Amniotic epithelial cell (primary cell): ENCODE measurements at places on chromosomes 4 and X.

- DNase-seq, result no peak
Measured at GRCh38 chr4:104772849-104773248, 278.2 kb upstream of the CXXC4 start.

DNA sequence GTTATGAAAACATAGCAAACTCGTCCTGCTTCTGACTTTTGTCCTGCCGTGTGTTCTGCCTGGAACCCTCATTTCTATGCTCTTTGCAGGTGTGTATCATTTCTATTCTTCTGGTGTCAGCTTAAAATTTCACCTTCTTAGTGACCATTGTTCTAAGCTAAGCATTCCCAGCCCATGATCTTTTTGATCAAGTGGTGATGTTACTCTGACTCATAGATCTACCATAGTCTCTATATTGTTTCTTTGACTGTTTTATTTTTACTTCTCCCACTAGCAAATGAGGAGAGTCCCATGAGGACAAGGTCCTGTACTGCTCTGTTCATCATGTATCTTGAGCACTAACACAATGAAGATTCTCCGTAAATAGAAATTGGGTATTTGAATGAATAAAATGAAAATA is 14.1 kb upstream of the CXCL6 start:
- no peak for DNase-seq

DNA sequence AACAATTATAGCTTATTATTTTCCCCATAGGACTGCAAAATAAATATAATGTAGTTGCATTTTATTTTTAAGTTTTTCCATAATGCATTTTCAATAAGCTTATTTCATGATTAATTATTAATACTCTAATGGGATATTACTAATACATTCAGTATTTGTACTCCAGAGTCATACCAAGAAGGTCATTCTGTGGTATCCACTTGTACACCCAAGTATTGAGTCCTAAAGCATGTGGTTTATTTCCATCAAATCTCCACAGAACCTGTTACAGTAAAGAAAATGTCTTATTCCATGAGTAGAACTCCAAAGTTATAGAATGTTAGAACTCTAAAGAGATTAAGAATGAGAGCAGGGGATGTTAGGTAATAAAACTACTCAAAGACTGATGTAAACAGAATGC is 30.6 kb downstream of the UGT2A3 start:
- DNase-seq, result no peak

GRCh38 chr4:145933134-145933533 is 5.5 kb downstream of the ZNF827 start:
- no peak for DNase-seq

GRCh38 chr4:144208074-144208473 is 67.6 kb upstream of the GYPA start:
- no peak for DNase-seq

DNA sequence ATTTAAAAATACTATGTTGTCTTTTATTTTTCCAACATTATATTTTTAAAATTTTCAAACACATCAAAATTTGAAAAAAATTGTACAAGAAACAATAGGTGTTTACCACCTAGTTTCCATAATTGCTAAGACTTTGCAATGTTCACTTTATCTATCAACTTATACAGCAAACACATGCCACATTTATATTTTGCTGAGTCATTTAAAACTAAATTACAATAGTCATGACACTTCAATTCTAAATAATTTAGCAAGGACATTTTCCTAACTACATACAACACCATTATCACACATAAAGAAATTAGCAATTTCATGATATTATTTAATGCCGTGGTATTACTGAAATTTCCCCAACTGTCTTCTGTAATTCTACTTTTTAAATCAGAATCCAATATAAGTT is 600.4 kb upstream of the CPXCR1 start:
- DNase-seq, result no peak
